ENCODE measurements at places on chromosomes 13 and 19.

- DNase-seq = no peak
Observed at GRCh38 chr13:94459116-94459515, 20.4 kb downstream of the DCT start.

GRCh38 chr13:79660361-79660760, 179.4 kb downstream of the NDFIP2 start:
- no peak for DNase-seq

GRCh38 chr19:2127758-2128157, 23.6 kb downstream of the AP3D1 start:
- DNase-seq = no peak

GRCh38 chr19:20078581-20079031, 806 bp downstream of the ZNF90 start:
- no peak for DNase-seq

DNA sequence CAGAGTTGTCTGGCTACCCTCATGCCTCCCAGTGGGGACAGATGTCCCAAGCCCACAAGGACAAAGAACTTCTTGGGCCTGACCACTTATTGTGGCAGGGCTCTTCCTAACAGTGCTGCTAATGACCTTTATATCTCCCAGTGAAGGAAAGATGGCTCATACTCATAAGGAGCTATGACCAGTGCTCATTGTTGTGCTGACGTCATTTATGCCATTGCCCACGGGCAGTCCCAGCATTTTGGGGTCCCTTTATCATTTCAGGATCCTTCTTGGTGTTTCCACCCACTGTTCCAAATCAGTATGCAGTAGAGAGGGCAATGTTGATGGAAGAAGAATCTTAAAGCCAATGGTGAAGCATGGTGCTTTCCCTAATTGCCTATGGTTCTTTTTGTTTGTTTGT, 1640.0 kb upstream of the PRR20A start:
- DNase-seq = no peak

- DNase-seq = no peak
Observed at GRCh38 chr19:7661744-7662538, 6.9 kb upstream of the RETN start.
